ENCODE measurements at places on chromosomes 13 and 19.

DNA sequence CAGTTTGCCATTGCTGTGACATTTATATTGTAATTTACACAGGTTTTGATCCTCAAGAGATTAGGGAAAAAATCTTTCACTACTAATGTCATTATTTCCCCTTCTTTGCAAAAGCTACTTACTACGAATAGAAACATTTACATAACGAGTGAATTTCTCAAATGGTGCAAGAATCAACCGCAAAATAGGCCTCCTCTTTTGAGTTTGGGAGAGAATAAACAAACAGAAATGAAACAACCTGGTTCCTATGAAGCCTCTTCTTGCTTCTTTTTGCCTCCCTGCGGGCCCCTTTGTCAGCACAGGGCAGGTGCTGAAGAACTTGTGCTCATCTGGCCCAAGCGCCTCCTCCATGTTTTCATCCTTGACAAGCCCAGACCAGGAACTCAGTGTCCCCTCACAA lies 10.1 kb upstream of the GJA3 start:
- no peak for DNase-seq

DNA sequence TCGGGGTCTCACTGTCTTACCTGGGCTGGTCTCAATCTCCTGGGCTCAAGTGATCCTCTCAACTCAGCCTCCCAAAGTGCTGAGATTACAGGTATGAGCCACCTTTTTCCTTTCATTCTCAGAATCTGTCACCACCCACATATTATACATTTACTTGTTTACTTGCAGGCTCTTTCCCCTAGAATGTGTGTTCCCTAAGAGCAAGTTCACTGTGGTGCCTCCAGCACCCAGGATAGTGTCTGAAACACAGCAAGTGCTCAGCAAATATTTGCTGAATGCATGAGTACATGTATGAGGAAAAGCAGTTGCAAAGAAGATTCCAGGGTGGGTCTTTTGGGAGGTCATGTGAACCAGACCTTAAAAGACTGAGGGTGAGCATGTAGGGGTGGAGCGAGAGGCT lies 96.8 kb downstream of the RGCC start:
- DNase-seq = no peak

GRCh38 chr19:6721773-6722172 lies 1.3 kb upstream of the C3 start:
- no peak for DNase-seq

DNA sequence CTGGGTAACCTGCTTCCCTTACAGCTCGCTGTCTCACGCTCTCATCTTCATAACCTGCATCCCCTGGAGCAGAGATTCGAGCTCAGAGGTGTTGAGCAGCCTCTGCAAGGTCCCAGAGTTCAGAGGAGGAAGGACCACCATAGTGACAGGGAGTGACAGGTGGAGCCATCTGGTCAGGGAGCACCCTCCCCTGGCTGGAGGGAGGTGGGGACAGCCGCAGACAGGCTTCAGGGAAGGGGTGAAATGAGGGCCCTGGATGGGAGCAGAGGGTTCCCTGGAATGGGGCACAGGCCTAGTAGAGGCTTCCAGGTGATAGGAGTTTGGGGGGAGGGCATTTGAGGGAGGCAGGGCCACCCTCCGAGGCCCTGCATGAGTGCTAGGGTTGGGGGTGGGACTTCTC lies 82.1 kb downstream of the ZNF429 start:
- DNase-seq = no peak

GRCh38 chr13:108266321-108266990 lies 3.1 kb upstream of the TNFSF13B start:
- no peak for DNase-seq

GRCh38 chr13:43728421-43728820 lies 58.4 kb downstream of the ENOX1 start:
- no peak for DNase-seq

- peak; percentile 87 for DNase-seq
These were observed 24.6 kb upstream of the BCL3 start for GRCh38 chr19:44723952-44724319.

- DNase-seq = no peak
These were observed 26.5 kb downstream of the ZNF607 start for GRCh38 chr19:37692956-37693620.

DNA sequence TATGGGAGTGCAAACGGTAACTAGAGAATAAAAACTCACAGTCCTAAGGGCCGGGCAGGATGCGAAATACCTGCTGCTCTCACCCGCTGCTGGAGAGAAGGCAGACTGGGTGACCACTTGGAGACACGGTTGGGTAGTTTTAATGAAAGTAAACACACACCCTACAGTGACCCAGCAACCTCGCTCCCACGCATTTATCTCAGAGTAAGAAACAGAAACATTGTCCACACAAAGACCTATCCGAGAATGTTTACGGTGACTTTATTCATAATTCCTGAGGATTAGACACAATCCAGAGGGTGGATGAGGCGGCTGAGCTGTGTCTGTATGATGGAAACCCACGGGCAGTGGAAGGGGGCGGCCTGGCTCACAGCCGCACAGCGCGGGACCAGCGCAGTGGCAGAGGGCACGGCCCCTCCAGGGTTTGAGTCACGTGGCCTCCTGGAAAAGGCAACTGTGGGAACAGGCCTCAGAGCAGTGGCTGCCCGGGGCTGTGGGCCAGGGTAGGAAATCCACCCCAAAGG lies 73.5 kb upstream of the C13orf46 start:
- peak; percentile 89 for DNase-seq

DNA sequence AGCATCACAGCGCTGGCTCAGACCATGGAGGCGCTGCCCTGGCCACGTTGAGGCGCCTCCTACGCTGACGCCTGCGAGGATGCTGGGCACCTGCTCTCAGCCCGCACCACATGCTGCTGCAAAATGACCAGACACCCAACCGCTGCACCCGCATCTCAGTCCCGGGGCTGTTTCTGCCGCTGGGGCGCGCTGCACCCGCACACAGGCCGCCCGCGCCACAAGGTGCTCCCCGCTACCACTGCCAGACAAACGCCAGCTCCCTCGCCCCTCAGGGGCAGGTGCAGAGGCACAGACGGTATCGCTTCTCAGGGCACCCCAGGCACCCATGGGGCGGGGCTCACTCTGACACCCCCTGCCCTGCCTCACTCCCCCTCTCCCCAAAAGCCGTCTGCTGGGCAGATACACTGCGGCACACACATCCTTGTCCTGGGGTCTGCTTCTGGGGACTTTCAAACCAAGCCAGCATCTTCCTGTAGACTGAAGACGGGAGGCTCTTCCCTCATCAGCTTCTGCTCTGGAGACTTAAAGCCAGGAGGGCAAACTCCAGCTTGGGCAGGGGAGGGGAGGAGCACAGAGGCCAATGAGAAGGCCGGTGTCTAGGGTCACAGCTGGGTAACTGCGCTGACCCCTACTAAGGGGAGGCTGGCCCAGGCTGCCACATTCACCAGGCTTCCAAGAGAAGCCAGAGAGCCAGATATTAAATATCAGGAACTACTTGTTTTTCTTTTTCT lies 16.3 kb downstream of the CHERP start:
- peak; percentile 20 for DNase-seq

DNA sequence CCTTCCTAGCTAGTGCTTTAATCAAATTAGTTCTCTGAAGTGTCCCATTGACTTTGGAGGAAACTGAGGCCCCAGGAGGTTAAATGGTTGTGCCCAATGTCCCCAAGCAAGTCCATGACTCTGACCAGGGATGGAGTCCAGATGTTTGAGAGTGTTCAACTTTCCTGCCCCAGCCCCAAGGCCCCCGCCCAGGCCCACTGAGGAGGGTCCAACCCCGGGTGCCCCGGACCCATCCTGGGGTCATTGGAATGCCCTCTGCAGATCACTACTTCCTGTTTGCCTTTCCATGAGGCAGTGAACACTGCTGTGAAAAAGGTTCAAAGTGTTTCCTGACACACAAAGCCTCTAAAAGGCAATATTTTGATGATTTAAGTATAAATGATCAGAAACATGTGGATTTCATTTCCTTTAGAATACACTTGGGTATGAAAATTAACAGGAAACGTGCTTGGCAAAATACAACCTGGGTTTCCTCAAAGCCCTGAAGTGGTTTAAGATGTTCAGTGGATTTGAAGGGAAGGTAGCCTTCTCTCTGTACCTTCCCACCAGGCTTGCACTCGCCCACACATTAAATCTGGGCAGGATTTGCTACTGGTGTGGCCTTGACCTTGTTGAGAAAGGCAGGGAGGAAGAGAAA lies 335.7 kb downstream of the TSHZ3 start:
- DNase-seq = no peak

DNA sequence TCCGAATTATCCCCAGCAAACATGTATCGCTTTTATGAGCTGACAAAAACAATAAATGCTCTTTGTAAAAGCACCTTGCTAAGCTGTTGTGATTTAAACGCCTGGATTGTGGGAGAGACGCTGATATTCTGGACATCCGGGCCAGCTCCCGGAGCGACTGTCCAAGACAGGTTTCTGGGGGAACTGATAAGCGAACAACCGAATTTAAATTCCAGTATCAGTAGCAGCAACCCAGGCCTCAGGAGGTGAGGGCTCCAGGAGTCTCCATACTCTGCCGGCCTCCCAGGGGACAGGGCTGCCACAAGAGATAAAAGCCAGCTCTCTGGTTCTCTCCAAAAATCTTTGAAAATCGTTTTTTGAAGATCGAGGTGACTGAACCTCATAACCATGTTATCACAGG lies 50.3 kb upstream of the VSTM2B start:
- no peak for DNase-seq

GRCh38 chr13:114134111-114134943 lies 1.9 kb upstream of the RASA3 start:
- DNase-seq = peak; percentile 77

- DNase-seq = peak; percentile 67
These were observed 3.0 kb upstream of the PTGER1 start for GRCh38 chr19:14478113-14478545.

GRCh38 chr19:15466851-15467733 lies 2.7 kb upstream of the RASAL3 start:
- DNase-seq = no peak

DNA sequence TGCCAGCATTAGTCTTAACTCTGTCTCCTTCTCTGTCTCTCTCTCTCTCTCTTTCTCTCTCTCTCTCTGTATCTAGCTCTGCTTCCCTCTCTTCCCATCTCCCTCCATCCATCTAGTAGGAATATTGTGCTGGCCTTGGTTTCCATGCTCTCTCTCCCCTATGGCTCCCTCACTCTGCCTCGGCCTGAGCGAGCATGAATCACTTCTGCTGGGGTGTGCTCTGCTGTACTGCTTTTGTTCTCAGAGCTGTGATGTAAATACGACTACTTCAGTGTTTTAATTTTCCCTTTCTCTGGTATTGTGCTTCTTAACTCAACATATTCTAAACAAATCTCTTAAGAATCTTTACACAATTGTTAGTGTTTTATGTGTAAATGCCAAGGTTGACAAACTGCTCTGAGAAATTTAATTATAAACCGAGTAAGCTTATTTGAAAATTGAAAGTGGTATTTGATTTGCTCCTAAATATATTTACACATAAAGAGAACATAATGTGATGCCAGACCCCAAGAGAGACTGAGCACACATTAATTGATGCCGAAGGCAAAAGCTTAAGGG lies 211.5 kb upstream of the KL start:
- no peak for DNase-seq

DNA sequence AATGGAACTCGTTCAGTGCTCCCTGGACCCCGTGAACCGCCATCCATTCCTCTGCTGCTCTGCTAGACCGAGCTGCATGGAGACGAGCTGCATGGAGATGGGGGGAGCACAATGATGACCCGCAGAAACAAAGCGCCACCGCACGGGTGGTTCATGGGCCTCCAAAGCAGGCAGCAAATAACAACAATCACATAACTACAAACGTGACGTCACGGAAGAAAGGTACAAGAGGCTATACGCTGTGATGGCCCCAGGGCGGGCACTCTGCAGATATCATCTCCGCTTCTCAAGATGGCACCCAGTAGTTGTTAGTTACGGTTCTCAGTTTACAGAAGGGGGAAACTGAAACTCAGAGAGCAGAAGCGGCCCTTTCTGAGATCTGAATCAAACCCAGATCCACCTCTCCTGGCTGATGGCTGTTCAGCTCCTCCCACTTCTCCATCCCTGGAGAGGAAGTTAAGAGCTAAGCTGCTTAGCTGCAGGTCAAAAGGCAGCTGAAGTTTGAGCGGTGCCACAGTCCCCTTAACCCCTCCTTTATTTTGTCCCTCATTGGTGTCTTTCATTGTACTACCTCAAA lies 1.7 kb downstream of the ATP13A1 start:
- DNase-seq = peak; percentile 37

DNA sequence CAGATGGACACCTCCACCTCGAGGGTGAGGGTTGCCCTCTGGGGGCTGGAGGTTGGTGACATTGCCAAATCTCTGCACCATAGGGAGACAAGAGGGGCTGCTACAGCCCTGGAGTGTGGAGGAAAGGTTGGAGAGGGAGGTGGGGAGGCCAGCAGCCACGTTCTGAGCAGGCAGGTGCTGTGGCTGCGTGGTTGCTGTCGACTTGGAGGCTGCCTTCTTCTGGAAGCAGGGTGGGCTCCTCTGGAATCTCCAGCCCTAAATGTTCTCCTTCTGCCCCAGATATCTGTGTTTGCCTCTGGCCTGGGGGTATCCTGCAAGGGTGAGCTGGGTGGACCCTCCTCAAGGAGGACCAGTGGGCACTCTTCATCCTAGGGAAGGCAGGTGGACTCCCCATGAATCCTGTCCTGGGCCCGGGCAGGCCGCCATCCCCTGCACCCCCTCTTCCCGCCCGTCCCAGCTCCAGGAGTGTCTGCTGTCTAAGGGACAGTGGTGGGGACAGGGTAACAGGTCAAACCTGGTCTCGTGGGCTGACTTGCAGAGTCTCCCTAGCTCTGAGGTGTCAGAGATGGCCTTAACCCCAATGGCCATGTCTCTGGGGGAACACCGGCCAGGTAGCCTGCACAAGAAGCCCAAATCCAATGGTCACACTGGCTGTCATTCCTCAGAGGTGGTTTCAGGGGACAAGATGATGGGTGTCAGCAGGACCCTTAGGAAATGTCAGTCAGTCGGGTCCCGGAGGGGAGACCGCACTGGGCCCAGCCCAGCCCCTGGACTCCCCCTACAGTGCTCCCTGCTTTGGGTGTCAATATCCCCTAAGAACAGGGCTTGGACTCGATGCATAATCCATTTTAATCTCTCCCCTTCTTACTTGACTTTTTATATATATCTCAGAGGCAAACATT lies 32.3 kb upstream of the ZNF536 start:
- no peak for DNase-seq

- no peak for DNase-seq
These were observed 2.4 kb downstream of the CACNG8 start for GRCh38 chr19:53965091-53965490.

DNA sequence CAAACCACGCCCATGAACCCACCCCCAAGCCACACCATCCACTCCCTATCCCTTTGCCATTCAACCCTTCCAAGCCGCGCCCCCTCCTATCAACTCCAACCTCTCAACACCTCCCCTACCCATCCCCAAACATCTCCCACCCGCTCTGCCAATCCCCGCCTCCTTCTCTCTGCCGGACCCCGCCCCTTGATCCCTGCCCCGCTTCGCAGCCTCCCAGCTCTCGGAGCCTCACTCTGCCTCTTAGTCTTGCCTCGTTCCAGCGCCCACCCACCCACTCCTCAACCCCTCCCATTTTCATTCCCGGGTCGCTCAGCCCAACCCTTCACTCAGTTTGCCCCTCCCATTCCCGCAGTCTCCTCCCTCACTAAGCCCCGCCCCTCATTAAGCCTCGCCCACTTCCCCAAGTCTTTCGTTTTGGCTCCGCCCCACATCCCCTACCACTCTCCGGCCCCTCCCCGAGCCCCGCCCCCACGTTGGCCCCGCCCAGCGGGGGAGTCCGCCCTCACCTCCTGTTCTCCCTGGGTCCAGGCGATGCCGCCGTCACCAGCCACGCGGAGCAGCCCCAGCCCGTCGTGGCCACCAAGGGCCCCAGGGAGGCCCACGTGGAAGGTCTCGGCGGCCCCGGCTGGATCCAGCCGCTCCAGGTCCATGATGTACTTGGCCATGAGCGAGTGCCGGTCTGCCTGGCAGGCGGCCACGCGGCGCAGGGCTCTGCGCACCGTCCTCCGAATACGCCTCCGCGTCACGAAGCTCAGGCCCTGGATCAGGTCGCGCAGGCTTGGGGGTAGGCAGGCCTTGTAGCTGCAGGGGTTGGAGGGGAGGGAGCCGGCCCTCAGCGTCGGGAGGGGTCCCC lies 5.7 kb downstream of the JAK3 start:
- DNase-seq = peak; percentile 97
